ENCODE measurements at places on chromosomes 16 and 17.

DNA sequence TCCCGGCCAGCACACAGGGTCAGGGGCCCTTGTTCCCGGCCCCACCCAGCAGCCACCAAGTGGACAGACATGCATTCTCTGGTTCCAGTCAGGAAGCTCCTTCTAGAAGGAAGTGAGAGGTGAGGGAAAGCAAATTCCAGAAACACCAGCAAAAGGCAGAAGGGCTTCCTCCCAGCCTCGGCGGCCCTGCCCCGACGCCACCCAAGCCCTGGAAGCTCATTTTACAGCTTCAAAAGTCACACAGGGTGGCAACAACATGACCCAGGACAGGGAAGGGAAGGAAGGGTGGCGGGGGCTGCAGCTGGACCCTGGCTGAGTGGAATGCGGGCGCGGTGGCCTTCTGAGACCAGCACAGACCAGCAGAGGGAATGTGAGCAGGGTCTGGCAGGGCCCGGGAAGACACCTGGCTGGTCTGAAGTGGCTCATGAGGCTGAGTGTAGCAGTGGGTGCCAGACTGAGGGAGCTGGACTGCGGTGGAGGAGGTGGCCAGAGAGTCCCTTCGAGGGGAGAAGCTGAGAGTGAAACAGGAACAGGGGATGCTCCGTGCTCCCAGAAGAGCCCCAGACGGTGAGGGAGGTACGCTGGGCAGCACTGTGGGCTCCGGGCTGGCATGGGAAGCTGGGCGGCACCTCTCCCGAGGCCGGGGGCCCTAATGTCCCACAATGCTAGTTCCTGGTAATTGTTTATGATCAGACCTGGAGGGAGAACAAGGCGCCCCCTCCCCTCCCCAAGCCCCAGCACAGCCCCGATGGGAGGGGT lies 1.9 kb upstream of the UNC13D start:
- DNase-seq: no peak

- DNase-seq: no peak
Measured at GRCh38 chr17:61488878-61489718, 36.9 kb downstream of the TBX4 start.

- no peak for DNase-seq
Measured at GRCh38 chr16:984121-984694, 2.6 kb downstream of the SOX8 start.

DNA sequence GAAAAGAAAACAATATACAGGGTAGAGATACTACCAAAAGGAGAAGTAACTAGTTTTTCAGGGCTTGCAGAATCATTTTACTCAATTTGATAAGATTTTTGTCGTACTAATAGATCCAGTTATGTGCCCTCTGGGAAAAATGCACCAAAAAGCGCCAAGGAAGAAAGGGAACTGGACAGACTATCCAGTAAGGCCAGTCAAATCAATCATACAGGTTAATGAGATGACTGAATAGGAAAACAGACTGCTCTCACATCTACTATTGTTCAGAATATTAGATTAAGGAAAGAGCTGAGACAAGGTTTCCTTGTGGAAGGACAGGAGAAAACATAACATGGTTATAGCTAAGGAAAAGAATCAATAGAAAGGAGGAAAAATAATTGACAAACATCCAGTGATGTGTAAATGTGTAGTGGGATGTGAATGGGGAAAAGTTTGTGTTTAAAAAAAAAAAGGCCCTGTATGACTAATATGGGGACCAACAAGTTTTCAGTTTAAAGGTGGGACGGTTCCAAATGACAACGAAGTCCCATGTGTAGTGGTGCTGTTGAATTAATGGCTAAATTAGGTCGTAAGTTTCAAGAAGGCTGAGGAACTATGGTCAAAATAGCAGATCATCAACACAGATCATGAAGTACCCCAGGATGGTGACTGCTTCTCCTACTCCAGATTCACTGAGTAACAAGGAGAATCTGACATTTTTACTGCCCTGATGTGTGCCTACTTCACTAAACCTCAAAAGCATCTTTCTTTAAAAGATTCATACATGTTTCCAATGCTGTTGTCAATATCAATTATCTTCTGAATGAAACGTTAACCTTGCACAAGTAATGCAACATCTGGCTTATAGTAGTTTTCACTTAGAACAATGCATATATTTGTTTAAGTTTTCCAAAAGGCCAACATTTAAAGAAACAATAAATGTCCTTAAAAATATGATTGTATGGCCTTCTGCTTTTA lies 40.7 kb downstream of the BRIP1 start:
- DNase-seq: no peak

- DNase-seq: no peak
Measured at GRCh38 chr16:14263011-14263410, 191.9 kb downstream of the MRTFB start.

DNA sequence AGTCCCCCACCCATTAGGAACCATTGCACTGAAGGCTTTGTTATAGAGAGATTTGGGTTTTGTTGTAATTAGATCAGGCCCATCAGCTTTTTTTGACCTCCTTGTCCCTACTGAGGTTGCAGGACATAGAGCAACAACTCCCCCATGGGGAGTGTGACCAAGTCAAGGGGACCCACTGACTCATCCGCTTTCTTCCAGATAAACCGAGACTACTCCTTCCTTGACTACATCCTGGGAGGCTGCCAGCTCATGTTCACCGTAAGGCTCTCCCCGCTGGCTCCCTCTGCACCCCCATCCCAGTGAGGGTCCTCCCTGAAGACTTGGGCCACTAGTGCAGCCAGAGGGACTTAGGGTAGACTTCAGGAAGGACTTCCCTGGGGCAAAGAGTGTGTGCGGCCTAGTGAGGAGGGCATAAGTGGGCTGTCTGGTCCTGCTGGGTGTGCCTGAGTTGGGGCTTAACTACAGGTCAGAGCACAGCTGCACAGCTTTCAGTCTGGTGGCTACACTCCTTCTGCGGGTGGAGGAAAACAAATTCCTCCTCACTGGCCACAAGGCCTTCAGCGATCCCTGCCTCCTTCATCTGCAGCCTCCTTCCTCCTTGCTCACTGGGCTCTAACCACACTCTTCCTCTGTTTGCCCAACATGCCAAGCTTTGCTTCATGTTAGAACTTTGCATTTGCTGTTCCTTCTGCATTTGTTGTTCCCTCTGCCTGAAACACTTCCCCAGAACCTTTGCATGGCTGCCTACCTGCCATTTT lies 31.0 kb downstream of the CPNE2 start:
- peak; percentile 23 for DNase-seq

DNA sequence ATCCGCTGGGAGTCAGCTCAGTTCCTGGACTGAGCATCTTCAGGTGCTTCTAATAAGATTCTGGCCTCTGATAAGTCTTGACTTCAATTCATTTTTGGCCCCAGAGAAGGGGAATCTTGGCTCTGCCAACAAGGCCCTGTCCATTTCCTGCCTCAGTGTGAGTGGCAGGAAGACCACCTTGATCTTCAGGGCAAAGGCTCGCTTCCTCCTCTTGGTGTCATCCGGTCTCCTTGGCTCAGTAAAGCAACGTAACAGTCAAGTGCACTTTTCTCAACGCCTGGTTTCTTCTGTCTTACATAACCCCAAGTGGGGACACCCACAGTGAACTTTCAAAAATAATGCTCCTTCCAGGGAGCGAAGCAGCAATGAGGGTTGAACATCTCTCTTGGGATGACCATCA lies 169.8 kb downstream of the PRKCB start:
- no peak for DNase-seq

GRCh38 chr17:62062302-62062701 lies 2.8 kb downstream of the MED13 start:
- DNase-seq: peak; percentile 41

DNA sequence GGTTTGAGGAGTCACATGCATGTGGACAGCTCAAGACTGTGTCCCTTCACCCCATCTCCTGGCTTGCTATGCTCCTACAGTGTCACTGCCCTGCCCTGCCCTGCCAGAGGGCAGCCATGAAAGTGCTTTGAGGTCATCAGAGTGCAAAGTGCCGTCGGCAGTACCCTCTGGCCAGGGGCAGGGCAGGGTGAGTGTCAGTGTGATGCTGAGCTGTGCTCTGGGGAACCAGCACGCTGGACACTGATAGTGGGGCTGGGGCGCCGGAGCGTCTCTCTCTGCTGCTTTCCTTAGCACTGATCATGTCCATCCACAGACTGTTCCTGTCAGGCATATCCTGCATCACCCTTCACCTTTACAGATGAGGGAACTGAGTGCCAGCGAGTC lies 1.6 kb upstream of the SPATA32 start:
- no peak for DNase-seq

- no peak for DNase-seq
Measured at GRCh38 chr16:24189941-24190340, 66.2 kb upstream of the CACNG3 start.

GRCh38 chr16:69217433-69217832 lies 30.5 kb downstream of the SNTB2 start:
- DNase-seq: peak; percentile 78

GRCh38 chr17:7515911-7516610 lies 31.9 kb downstream of the POLR2A start:
- DNase-seq: peak; percentile 51

- DNase-seq: peak; percentile 83
Measured at GRCh38 chr17:29568331-29569244, at the start of gene TP53I13. TSS of gene TP53I13 (plus strand) at chr17:29568701. CDS start at chr17:29568759, 58 bp downstream.

- DNase-seq: peak; percentile 17
Measured at GRCh38 chr16:10362077-10362863, 23.6 kb upstream of the ATF7IP2 start.

DNA sequence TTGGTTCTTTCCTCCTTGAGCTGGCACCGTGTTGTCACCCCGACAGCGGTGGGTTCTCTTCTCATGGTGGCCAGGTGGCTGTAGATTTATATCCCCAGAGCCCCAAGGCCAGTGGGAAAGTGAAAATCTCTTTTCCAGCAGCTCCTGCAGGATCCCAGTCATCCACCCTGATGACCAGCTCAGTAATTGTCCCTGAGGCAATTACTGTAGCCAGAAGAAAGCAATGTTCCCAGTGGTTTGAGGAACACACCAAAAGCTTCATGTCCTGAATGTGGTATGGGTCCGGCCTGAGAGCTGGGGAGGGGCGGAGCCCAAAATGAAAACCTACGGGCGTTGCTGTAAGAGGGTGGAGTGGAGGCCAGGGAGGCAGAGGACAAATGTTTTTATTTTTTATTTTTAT lies 69.0 kb downstream of the WSB1 start:
- no peak for DNase-seq

GRCh38 chr16:4381935-4382794 lies 10.5 kb downstream of the VASN start:
- DNase-seq: no peak

- DNase-seq: peak; percentile 72
Measured at GRCh38 chr16:72985995-72986394, 61.9 kb downstream of the ZFHX3 start.

- no peak for DNase-seq
Measured at GRCh38 chr16:10300905-10301304, 85.0 kb upstream of the ATF7IP2 start.

GRCh38 chr16:73813527-73813926 lies 483.1 kb upstream of the PSMD7 start:
- no peak for DNase-seq

DNA sequence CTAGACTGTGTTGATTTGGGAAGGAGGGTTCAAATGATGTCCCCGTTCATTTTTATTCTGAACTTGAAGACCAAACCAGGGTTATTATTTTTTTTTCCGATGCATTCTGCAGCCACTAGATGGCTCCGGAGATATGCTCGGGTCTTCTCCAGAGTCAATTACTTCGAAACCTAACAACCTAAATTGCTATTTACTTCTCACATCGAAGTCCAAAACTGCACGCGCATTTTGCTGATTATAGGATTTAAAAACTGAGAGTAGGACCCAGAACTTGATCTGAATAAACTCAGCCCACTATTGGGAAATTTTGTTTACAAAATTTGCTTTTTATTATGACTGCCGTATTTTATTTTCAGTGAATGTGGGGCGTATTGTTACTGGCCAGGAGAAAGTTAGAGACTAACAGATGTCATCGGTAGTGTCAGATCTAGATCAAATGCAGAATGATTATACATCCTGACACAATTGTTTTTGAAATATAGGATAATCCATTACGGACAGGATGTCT lies 263.8 kb downstream of the HS3ST3A1 start:
- DNase-seq: peak; percentile 74

- DNase-seq: no peak
Measured at GRCh38 chr17:2178798-2179501, 124.0 kb downstream of the HIC1 start.

- peak; percentile 64 for DNase-seq
Measured at GRCh38 chr17:14297161-14297851, 3.6 kb upstream of the HS3ST3B1 start.

GRCh38 chr17:56934280-56934679 lies 20.4 kb upstream of the TRIM25 start:
- DNase-seq: no peak

DNA sequence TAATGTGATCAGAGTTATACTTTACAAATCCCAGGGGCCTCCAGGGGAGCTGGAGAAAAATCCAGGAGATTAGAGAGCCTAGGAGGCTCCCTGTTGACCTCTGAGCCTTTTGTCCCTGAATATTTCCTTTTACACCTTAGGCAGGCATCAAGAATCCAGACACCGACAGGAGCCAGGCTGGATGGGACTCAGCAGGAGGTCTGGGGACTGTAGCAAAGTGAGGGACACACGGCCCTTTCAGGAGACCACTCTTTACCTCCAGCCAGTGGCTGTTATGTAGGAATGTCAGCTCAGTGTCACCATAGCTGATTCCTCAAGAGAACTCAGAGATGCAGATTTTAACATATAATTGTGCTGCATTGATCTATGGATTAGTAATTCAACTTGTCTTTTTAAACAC lies 198.4 kb downstream of the SHISA9 start:
- DNase-seq: no peak

DNA sequence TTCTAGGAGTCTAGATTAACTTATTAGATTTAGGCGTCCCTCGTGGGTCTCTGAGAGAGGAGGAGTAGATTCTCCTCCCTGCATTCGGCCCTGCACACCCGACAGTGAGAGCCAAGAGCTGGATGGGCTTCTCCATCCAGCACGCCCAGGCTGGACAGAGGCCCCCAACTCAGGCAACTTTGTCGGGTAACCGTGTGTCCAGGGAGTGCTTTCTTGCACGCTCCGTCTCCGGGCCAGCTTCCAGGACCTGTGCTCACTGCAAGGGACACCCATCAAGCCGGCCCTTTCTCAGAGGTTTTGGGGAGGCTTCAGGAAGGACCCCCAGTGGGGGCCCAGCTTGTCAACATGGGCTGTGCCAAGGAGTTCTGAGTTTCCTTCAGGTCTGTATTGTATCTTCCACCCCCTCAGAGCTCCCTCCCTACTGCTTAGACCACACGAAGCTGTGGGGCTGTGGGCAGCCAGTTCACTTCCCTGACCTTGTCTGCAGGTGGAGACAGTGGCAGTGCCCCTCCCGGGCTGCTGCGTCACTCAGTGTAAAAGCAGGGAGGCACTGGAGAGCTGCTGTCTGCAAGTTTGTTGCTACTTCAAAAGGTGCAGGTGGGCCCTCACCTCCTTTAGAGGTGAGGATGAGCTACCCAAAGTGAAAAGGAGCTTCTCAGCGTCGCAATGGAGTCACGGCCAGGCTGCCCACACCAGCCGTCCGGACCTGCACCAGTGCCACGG lies 24.0 kb upstream of the C16orf78 start:
- no peak for DNase-seq
